ENCODE measurements at places on chromosomes 2 and 18.
A peak's percentile ranks its signal among the peaks of the same experiment; 100 is the strongest.

- no peak for DNase-seq
Observed at GRCh38 chr2:240786871-240787311, 33.1 kb downstream of the KIF1A start.

DNA sequence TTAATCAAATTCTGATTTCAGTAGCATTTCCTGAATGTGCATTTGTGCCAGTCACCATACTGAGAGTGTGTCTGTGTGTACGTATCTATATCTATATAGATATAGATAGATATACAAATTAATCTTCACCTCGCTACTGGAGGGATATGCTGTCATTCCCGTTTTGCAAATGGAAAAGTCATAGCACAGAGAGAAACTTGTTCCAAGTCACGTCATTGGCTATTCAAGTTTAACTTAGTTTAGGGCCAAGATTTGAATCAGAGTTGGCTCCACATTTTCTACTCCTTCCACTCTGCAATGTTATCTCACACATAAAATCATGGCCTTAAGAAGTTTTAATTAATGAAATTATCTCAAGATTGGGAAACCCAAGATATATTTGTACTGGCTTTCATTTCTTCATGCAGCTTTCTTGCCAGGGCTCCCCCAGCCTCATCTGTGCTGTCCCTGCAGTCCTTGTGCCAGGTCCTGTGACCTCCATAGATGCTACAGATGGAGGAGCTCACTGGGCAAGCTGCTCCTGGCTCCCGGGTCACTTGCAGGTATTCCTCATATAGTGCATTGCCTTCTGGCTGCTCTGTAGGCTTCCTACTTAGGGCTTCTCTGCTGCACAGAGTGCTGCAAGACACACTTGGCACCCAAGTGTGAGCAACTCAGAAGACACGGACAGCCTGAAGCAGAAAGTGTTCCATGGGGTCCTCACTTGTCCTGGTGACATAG, 245.8 kb downstream of the KCNS3 start:
- DNase-seq, result no peak

GRCh38 chr2:175151791-175152190, 16.2 kb downstream of the ATF2 start:
- DNase-seq, result no peak

- peak; percentile 47 for DNase-seq
Observed at GRCh38 chr18:49399003-49399402, 61.4 kb downstream of the DYM start.

DNA sequence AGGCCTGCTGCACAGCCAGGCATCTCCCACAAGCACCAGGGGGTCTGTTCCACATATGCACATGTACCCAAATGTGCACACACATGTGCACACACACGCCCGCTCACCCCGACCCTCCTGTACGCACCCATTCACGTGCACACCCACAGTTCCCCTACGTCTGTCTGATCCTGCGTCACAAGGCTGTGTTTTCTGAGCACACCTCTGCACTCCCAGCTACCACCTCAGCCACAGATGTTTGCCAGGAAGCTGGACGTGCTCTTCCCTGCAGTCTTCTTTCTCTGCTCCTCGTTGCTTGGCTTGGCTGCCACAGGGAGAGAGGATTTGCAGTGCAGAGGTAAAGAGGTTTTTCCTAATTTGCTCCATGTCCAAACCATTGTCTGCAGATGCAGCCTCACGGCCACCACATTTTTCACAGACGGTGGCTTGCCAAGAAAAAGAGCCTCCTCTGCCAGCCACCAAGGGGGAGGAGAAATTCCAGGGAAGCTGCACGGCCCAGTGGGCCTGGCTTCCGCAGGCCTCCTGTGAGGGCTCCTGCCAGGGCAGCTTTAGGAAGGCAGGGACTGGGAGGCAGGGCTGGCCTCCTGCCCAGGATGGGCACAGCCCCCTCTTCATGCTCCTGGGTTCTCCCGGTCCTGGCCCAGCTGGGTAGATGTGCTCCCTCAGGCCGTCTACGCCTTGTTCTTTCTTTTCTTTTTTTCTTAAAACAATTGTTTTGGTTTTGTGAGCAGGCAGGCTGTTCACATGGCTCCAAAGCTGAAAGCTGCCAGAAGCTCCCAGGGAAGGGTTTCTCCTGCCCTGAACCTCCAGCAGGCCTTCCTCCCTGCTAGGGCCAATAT, 29.3 kb upstream of the HS6ST1 start:
- DNase-seq, result no peak

GRCh38 chr2:219182331-219183150, 4.5 kb downstream of the RETREG2 start:
- DNase-seq, result no peak

DNA sequence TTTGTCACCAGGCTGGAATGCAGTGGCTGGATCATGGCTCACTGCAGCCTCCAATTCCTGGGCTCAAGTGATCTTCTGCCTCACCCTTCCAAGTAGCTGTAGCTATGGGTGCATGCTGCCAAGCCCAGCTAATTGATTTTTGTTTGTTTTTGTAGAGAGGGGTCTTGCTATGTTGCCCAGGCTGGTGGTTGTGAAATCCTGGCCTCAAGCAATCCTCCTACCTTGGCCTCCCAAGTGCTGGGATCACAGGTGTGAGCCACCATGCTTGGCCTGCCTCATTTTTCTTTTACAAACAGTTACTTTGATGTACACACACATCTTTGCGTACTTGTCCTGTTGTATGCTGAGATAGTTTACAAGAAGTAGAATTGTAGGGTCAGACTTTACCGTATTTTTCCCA, 13.1 kb upstream of the ANKRD12 start:
- DNase-seq, result no peak

DNA sequence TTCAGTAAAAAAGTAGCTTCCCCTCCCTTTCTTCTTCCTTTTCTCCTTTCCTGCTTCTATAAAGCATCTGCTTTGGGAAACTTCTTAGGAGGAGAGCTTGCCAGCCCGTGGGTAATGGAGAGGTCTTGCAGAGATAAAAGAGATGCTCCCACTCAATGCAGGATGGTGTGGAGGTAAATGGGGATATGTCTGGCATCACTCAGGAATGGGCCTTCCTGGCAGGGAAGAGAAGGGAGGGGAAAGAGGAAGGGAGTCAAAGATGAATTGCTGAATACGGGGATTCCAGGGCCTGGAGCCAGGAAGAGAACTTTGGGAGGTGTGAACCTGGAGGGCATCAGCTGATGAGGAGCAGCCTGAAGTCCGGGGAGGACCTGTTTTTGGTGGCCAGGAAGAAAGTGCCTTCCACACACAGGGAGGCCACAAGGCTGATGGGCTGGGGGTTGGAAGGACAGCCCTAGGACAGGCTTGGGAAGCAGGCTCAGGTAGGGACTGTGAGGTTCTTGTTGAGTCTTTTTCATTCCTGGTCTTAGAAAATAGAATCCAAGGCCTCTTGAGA, 25.2 kb downstream of the IL1B start:
- peak; percentile 67 for DNase-seq

GRCh38 chr2:166627893-166628292, 133.8 kb upstream of the SCN7A start:
- DNase-seq, result peak; percentile 18

DNA sequence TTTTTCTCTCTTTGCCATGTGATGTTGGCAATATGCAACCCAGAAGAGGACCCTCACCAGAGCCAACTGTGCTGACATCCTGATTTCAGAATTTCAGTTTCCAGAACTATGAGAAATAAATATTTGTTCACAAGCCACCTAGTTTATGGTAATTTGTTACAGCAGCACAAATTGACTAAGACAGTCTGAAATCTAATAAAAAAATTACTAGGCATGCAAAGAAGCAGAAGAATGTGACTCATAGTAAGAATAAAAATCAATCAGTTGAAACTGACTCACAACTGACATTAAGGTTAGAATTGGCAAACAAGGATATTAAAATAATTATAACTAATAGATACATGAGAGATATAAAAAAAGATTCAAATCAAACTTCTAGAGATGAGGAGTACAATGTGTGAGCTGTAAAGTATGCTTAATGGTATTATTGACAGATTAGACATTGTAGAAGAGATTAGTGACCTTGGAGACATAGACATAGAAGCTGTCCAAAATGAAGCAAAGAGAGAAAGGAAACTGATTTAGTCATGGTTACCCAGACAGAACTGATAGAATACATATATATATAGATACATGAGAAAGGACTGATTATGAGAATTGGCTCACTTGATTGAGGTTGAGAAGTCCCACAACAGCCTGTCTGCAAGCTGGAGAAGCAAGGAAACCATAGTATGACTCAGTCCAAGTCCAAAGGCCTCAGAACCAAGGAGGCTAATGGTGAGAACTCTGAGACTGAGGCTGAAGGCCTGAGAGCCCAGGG, 27.8 kb upstream of the TTC39C start:
- no peak for DNase-seq

- no peak for DNase-seq
Observed at GRCh38 chr2:37244017-37244416, 12.6 kb downstream of the NDUFAF7 start.

DNA sequence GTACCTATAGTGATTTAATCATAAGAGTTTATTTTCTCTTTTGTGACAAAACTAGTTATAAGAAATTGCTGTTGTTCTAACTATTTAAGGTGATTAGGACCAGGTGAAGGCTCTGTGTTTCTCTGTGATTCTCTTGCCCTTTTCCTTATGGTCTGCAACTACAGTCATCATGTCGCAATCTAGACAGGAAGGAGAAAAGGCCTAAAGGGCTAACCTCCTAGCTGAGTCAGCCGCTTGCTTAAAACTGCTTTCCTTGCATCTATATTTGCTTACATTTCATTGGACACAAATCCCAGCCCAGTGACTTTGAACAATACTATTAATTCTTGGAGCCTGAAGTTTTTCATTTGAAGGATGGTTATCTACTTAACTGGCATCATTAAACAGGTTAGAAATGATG, 93.1 kb downstream of the PIK3C3 start:
- peak; percentile 93 for DNase-seq

- DNase-seq, result peak; percentile 77
Observed at GRCh38 chr18:2304378-2305175, 266.7 kb downstream of the METTL4 start.

- DNase-seq, result no peak
Observed at GRCh38 chr2:64124571-64124970, 19.6 kb downstream of the PELI1 start.

DNA sequence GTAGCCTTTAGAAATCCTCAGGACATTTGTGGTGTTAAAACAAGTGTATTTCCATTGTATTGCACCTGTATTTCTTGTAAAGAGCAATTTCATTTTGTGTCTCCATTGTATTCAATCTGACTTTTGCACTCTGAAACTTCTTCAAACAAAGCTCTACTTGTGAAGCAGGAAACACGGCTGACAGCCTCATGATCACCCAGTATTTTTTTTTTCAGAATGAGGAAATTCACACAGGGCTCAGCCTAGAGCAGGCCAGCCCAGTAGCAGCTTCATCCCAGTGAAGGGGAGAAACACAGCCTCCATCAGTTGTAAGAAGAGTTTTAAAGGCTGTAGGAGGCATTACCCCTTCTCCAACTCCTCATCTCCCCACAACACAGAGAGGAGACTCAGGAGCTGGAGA, 175.9 kb upstream of the KLHL29 start:
- no peak for DNase-seq

GRCh38 chr2:227477291-227477690, 5.3 kb downstream of the AGFG1 start:
- no peak for DNase-seq

DNA sequence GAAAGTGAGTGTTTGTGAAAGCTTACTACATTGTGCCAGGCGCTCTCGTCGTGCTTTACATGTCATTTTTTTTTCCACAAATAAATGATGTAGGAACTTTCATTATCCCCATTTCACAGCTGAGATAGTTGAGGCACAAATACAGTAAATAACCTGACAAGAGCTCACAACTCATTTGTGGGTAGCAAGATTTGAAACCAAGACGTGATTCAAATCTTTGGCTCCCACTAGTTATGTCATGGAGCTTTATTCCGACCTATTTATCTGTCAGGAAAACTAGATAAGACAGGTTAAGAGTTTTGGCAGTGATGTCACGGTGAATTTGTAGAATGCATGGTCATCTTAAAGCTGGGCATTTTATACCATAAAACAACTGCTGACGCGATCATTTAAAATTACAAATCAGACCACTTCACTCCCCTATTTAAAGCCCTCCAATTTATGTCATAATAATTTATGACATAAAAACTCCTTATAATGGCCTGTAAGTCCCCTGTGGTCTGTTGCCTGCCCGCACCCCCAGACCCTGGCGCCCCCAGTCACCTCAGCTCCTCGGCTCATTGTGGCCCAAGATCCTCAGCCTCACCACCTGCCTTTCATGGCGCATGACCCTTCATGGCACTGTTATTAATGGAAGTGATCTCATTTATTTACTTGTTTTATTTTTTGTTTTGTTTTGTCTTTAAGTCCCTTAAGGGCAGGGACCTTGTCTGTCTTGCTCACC, 678 bp upstream of the ZNF24 start:
- DNase-seq, result peak; percentile 87

- peak; percentile 66 for DNase-seq
Observed at GRCh38 chr2:233413559-233414272, 59.4 kb downstream of the DGKD start.

- DNase-seq, result peak; percentile 58
Observed at GRCh38 chr18:3993941-3994687, 461.0 kb downstream of the DLGAP1 start.

DNA sequence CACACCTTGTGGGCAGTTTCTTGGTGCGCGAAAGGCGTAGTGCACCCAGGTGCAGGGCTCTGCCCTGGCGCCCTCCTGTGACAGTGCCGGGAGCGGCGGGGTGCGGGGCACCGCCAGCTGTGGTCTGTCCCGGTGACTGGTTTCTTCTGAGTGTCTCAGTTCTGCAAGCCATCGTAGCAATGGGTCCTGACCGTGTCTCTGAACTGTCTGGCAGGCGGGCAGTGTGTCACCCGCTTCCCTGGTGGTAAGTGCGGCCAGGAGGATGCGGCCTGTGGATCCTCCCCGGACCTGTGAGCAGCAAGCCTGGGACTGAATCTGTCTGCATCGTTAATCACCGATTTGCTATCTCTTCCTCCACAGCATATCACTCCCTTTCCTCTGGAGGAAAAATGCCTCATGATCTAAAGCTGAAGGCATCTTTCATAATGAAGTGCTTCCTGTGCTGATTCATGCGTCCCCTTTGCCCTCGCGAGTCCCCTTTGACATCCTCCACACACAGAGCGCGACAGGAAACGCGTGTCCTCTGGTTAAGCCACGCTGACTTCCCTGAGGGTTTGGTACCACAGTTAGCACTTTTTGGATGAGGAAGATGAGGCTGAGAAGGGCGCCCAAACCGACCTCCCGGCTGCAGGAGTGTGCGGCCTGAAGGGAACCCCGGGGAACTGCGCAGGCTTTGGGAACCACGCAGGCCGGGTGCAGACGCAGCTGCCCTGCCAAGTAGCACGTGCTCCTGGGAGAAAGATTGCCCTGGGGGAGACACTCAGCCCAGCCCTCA, 416.0 kb upstream of the HS6ST1 start:
- DNase-seq, result peak; percentile 76

DNA sequence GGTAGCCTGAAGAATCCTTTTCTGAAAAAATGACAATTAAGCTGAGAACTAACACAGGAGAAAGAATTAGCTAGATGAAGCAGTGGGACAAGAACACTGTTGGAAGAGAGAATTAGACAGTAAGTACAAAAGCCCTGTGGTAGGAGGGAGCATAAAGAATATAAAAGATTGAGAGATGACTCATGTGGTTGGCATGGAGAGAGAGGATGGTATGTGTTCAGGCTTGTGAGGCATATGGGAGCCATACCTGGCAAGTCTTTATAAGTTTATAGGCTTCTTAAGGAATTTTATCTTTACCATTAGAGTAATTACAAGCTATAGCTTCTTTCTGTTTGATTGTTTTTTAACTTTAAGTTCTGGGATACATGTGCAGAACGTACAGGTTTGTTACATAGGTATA, 325.0 kb downstream of the ARL6IP6 start:
- DNase-seq, result no peak

GRCh38 chr2:196466581-196466980, 172.9 kb upstream of the CCDC150 start:
- no peak for DNase-seq
